Hematopoietic multipotent progenitor cell (in vitro differentiated cells): ENCODE measurements at places on chromosomes 4 and X. TPM values are rescaled to one million over a fixed set of nuclear protein-coding genes. Genes with fewer than 3 reads are reported as not detected.
A peak's percentile ranks its signal among the peaks of the same experiment; 100 is the strongest.

PDHA1 gene
- total RNA-seq = 32.9 TPM

DNA sequence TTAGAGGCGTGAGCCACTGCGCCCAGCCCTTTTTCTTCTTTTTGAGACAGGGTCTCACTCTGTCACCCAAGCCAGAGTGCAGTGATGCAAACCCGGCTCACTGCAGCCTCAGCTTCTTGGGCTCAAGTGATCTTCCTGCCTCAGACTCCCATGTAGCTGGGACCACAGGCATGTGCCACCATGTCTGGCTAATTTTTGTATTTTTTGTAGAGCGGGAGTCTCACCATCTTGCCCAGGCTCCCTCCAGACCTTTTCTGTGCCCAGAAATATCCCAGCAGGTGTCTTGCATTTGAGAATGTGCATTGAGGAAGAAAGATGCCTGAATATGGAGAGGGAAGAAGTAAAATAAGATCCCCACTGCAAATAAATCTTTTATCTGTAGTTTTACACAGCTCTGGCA is 58.7 kb downstream of the PPEF2 start:
- no peak for DNase-seq

- DNase-seq = no peak
Observed at GRCh38 chrX:102767287-102767686, 46.7 kb downstream of the GPRASP3 start.

SPANXN2 gene
- not detected for total RNA-seq

- DNase-seq = no peak
Observed at GRCh38 chr4:178953447-178954120, 1511.3 kb upstream of the AGA start.

PITX2 gene
- not detected for total RNA-seq

GRCh38 chr4:136336479-136336878 is 1195.8 kb downstream of the PCDH18 start:
- no peak for DNase-seq

DNA sequence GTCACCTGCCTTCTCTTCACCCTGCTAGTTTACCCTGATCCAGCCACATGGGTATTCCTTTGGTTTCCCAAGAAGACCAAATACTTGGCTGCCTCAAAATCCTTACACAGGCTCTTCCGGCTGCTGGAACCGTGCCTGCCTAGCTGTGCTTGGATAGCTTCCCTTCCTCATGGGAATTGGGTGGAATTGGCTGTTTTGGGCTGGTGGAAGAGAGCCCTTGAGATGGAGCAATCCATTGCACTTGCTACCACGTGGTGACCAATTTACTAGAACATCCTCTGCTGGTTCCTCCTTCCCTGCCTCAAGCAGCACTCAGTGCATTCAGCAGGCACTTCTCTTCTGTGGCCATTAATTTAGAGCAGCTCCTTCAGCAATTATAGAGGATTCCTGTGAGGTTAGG is 119.3 kb upstream of the AP1S2 start:
- no peak for DNase-seq

DNA sequence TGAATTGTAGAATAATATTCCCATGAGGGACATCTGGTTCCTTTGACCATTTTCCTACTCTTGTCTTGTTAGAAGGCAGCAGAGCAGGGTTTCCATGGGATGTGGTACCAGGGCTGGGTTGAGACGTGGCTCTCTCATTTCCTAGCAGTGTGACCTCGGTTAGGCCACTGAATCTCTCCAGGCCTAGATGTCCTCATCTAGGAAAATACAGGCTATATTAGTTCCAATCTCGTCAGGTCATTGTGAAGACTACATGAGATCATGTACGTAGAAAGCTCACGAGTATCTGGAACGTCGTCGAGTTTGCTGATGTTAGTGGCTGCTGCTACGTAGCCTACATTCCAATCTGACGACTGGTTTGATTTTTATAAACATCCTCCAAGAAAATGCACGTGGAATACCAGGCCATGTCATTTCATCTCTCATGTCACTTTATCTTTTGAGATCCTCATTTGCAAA is 278.2 kb upstream of the GATB start:
- no peak for DNase-seq

GRCh38 chrX:100098660-100099375 is 311.3 kb downstream of the PCDH19 start:
- DNase-seq = no peak

GRCh38 chrX:154918060-154918483 is 31.9 kb downstream of the F8A1 start:
- peak; percentile 51 for DNase-seq

PHKA1 gene
- total RNA-seq = 4.8 TPM

SMIM31 gene
- total RNA-seq = not detected

DNA sequence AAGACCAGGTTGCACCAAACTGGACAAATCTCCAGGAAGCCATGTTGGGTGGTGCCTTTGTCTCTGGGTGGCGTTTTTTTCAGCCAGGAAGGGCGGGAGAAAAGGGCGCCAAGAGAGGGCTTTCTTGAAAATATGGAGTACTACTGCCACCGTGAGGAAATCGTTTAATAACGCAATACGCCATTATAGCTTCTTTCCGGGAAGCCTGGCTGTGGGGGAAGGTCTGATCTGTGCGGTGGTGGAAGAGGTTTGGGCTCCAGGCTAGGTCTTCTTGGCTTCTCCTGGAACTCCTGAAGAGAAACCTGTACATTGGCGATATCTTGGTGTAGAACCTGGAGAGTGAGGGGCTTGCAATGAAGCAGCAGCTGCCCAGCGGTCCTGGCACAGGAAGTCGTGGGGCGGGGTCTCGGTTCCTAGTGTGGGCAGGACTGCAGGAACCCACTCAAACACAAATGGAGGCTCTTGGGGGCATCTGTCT is 202.7 kb downstream of the OR13H1 start:
- DNase-seq = no peak

TLR2 gene
- 3.5 TPM for total RNA-seq

DNA sequence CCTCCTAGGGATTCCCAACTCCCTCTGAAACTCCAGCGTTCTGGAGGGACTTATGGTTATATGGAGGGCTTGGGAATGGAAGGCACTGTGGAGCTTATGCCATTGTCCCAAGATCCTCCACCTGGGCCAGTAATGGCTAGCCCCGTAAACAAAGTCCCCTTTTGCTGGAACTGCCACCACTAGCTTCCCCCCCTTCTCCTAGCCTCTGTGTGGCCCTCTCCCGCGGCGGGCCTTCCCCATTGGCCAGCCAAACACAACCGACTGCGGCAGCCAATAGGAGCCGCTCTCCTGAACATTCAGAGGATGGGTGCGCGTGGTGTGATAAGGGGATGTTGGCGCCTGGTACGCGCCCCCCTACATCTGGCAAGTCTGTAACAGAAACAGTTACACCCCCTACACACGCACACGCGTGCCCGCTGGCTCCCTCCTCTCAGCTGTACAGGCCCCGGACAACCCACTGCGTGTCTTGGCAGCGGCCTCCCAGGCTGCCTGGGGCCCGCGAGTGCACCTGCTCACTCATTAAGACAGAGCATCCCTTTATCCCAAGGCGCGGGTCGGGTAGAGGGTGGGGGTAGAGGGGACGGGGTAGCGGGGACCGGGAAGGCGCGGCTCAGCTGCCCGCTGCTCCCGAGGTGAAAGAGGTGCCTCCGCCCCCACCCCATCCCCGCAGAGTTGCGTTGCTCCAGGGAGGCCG is 863 bp upstream of the RAB33A start:
- DNase-seq = no peak

GRCh38 chrX:70669120-70669519 is 224.5 kb downstream of the DLG3 start:
- DNase-seq = no peak

CCSER1 gene
- total RNA-seq = 15.3 TPM

GRCh38 chr4:186957952-186958555 is 234.4 kb upstream of the FAT1 start:
- no peak for DNase-seq

GRCh38 chr4:183455431-183456195 is 11.2 kb downstream of the CDKN2AIP start:
- DNase-seq = no peak

- DNase-seq = no peak
Observed at GRCh38 chr4:41507291-41507947, 30.5 kb upstream of the LIMCH1 start.

DNA sequence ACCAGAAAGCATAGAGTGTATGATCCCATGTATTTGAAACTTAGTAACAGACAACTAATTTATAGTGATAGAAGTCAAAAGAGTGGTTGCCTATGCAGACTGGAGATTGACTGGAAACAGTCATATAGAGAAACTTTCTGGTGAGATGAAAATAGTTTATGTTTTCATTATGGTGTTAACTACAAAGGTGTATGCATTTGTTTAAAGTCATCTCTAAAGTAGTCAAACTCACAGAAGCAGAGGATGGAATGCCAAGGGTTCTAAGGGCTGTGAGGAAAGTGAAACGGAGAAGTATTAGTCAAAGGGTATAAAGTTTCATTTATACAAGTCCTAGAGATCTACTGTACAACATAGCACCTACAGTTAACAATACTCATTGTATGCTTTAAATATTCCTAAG is 45.8 kb downstream of the ENOX2 start:
- no peak for DNase-seq

GRCh38 chrX:118346258-118347094 is 570 bp downstream of the WDR44 start:
- peak; percentile 54 for DNase-seq
